ENCODE measurements at places on chromosomes 2 and 18.

DNA sequence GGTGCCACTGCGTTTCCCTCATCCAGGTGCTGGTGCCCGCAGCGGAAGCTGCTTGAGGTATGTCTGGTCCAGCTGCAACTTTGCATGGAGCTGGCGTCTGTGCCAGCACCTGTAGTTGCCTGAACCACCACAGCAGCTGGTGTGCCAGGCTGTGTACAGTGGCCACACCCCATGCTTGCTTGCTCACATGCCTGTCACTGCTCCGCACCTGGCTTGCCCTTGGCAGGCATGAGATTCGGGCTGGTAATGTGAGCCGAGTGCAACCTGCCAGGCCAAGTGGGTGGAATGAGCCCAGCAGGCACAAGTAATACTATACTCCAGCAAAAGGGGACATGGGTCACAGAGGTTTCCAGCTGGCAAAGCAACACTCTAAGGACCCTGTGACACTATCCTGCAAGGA, 1123.3 kb upstream of the ACVR2A start:
- no peak for DNase-seq

- no peak for DNase-seq
Measured at GRCh38 chr2:46200861-46201605, 96.2 kb upstream of the EPAS1 start.

- no peak for DNase-seq
Measured at GRCh38 chr2:45623098-45623497, 12.0 kb upstream of the SRBD1 start.

GRCh38 chr18:9671214-9671613, 36.9 kb upstream of the RAB31 start:
- DNase-seq: no peak

DNA sequence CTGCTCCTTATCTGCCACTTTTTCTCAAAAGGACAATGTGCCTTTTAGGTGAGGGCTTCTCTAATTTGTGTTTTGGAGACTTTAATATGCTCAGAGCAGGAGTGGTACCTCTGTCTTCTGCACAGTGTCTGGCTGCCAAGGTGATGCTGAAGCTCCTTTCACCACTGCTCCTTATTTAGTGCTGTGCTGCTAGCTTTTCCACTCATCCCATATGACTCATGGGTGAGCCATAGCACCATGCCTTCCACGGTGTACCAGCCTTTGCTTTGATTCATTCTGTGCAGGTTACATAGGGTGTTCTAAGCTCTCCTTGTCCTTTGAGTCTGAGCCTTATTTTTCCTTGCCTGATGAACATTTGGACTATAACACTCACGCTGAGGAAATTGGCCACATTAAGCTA, 202.4 kb downstream of the ARL6IP6 start:
- DNase-seq: no peak

GRCh38 chr2:217106650-217107014, 246.8 kb upstream of the TNP1 start:
- DNase-seq: no peak

DNA sequence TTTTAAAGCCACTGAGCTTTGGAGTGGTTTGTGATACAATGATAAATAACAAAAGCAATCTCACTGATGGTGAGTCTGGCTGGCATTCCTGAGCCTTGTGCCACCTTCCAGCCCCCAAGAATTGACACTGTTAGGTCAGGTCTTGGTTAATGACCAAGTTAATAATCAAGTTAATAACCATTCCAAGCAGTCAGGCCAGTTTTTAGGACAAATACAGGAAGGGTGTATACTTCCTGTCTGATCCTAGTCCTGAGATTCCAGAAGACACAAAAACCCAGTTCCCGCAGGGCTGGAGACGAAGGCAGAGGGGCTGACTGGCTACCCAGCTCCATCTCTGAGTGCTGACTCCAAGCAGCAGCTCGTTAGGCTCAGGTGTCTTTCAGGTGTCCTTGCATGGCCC, 74.6 kb upstream of the LAPTM4A start:
- no peak for DNase-seq

DNA sequence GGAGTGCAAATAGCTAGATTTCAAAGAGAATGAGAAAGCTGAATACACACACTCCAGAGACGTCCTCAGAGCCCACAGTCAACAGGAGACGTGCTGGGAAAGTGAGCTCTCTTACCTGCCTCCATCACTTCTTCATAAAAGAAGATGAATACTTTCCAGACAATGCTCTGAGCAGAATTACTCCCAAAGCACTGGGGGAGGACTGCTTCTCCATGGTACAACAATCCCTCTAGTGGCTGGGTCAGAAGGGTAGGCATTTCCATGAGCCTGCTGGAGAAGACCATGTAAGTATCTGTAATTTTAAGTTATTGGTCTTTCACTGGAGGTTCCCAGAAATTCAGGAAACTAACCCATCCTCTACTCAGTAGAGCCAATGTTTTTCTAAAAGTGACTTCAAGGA, 190.3 kb downstream of the RBM43 start:
- peak; percentile 14 for DNase-seq

DNA sequence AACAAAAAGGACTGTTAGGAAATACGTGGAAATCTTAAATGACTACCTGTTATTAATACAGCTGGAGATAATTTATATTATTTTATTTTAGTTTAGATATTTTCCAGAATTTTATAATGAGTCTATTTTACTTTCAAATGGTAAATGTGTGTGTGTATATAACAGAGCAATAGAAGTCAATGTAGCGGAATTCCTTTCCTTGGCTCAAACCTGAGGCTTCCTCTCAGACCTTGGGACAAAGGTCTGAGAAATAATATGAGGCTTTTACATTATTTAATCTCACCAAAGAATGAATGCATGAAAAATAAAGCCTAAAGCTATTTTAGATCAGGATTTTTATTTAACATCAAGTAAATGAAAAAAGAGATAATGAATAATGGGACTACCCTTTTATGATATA, 65.7 kb downstream of the SLC8A1 start:
- no peak for DNase-seq

Data from endothelial cell (in vitro differentiated cells).